Stimulated activated CD4-positive, alpha-beta T cell treated with anti-CD3 and anti-CD28 coated beads, Interleukin-1b, Interleukin-23, amount 100 ng/mL, for 4 hours (primary cell): ENCODE measurements at places on chromosomes 12 and 14.

DNA sequence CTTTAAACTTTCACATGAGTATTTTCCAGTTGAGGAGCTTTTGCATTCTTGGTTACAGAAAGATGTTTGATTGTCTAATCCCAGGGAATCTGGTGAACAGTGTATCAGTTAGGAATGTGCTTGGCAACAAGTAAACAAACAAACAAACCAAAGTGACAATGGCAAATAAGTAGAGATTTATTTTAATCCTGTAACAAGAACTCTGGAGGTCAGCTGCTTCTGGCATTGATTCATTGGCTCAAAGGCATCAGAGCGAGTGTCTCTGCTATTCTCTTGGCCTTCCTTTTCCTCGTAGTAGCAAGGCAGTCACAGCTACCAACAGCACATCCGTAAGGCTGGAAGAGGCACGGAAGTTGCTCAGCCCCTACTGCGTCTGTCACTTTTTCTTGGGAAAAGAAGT, 37.2 kb downstream of the CRADD start:
- no peak for DNase-seq

DNA sequence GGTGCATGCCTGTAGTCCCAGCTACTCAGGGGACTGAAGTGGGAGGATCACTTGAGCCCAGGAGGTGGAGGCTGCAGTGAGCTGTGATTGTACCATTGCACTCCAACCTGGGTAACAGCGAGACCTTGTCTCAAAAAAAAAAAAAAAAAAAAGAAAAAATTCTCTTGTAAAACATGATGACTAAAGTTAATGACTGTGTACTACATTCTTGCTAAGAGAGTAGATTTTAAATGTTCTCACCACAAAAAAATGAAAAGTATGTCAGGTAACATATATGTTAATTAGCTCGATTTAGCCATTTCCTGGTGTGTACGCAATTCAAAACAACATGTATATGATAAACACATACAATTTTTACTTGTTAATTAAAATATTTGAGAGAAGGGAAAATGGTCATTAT, 480.7 kb upstream of the RGS6 start:
- no peak for DNase-seq

- no peak for DNase-seq
Observed at GRCh38 chr14:104051092-104051813, 34.2 kb upstream of the ASPG start.

- DNase-seq, result no peak
Observed at GRCh38 chr12:6996040-6996441, 22.2 kb downstream of the LPCAT3 start.

DNA sequence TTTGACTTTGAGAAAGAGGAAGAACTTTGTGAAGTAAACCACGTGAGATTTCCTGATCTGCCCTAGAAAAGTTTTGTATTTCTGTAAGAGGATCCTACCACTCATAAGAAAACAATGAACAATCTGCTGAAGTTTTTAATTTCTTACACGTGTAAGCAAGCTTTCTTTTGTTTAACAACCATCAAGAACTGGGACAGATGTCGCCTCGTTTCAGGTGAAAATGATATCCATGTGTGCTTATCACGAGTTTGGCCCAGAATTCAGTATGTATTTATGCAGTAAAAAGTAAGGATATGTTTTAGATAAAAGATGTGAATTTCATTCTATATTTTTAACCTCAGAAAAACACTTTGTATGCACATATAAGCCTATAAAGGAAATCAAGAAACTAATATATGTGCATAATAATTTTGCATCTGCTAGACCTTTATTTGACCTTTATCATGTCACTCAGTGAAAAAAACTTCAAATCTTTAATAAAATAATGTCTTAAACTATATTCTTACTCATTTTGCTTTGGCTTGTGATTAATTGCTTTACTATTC, 56.9 kb upstream of the DHRS4 start:
- DNase-seq, result no peak

GRCh38 chr12:45612044-45612794, 117.3 kb upstream of the ARID2 start:
- no peak for DNase-seq
